Central memory CD4-positive, alpha-beta T cell (primary cell): ENCODE measurements at places on chromosomes 1 and 21.

DNA sequence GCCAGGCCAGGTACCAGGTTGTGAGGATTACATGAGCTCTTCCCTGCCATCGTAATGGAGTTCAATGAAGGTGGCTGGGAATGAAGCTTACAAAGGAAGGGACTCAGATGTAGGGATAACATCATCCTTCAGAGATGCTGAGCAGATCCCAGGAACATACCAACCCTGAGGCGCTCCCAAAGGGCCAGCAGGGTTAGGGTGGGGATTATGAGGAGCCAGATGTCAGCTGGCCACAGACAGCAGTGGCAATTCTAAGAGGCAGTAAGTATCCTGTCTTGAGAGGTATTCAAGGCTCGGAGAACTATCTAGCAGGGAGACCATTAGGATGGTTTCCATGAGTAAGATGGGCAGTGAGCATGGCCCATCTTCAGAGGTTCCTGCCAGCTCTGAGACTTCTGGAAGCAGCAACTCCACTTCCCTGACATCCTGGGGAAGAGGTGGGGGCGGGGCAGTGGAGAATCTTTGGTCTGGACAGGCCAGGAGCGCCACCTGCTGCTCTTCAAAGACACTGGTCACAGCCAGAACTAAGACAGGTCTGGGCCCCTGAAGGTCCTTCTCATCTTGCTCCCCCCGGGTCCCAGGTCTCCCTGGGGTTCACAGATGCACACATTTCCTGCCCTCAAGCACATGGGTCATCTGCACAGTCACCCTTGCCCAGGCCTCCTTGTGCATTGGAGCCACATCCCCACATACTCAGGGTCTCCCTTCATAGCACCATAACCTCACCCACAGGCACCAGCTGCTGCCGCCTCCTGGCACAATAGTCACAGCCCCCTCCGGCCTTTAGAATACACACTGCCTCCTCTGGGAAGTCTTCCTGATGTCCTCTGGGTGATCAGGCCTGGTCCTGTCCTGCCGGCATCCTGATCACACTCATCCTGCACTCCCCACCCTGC, 2.7 kb upstream of the SDC3 start:
- no peak for DNase-seq

DNA sequence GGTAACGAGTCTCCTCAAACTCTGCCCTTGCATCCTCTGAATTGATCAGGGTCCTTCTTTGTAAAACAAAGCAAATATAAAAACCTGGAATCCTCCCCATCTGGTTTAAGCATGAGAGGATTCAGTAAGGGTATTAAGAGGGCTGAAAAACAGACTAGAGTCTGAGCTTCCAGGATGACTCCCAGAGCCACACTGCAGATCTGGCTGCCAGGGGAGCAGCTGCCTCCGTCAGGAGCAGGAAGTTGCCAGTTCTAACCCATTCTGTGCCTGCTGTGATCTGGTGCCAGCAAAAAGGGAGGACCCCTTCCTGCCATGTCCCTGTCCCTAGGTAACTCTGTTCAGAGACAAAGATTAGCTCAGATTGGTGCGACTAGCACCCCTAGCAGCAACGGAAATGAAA, 27.5 kb downstream of the SERTAD4 start:
- no peak for DNase-seq

- no peak for DNase-seq
These were observed 1.6 kb downstream of the NFIA start for GRCh38 chr1:61083807-61084440.

- no peak for DNase-seq
These were observed 6.2 kb downstream of the PKNOX1 start for GRCh38 chr21:42980312-42981213.

DNA sequence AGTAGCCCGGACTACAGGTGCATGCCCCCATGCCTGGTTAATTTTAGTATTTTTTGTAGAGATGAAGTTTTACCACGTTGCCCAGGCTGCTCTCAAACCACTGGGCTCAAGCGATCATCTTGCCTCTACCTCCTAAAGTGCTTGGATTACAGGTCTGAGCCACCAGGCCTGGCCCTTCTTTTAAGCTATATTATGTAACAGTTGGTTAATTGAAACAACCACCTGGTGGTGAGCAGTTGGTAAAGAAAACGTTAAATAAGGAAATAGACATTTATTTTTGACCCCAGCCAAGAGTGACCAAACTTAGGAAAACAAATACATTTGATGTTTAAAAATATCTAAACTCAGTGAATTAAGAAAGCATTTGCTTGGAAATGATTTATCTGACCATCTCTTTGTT, 12.1 kb upstream of the PDC start:
- no peak for DNase-seq

DNA sequence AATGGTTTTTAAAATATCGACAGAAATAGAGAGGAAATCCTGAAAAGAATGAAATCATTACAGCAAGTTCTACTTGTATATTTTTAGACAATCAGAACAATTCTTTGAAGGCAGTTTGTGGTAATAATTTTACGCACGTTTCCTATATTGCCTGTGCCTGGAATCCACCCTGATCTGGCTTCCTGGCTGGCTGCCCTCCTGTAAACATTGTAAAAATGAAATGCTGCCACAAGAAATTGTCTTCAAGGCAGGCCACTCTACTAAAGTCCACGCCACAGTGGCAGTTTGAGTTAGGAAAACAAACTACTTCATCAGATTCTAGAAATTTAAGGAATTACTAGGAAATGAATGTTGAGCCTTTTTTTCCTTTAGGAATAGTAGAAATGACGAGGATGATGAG, 454.5 kb upstream of the NR5A2 start:
- DNase-seq: no peak
